ENCODE measurements at places on chromosomes 1 and 21.

- DNase-seq = no peak
These were observed 244.4 kb downstream of the KAZN start for GRCh38 chr1:14842891-14843290.

- no peak for DNase-seq
These were observed 212.9 kb downstream of the DNM3 start for GRCh38 chr1:172054172-172054571.

DNA sequence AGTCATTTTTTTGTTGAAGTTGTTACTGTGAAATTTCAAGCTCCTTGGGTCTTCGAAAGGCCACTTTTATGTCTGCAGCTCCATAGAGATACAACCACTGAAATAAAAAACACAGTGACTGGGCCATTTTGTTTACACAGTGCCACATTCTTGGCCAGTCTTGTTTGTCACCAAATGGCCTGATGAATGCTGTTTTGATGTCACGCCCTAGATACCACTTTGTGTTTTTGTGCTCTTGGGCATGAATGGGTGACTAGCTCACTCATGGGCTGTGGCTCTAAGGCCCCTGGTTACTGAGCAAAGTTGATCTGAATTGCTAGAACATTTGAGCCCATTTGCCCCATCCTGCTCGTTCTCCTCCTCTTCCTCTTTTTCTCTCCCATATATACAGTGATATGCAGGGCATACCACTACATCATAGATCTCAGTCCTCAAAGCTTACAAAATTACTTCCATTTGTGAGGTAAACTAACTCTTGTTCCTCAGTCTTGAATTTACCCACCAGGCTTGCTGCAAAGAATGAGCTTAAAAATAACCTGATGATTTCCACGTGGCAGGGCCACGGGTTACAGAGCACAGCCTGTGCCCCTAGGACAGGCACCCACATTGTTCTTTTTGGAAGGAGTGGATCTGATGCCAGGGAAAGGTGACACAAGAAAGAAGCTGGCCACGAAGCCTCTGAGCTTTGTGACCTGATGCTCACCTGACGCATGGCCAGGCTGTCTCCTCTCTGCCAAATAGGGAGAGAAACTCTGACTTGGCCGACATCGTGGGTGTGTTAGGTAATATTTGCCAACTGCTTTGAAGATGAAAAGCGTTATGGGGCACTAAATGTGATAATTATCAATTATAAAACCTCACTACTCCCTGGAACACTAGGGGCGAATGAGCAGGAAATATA lies 92.4 kb downstream of the RUNX1 start:
- DNase-seq = no peak

DNA sequence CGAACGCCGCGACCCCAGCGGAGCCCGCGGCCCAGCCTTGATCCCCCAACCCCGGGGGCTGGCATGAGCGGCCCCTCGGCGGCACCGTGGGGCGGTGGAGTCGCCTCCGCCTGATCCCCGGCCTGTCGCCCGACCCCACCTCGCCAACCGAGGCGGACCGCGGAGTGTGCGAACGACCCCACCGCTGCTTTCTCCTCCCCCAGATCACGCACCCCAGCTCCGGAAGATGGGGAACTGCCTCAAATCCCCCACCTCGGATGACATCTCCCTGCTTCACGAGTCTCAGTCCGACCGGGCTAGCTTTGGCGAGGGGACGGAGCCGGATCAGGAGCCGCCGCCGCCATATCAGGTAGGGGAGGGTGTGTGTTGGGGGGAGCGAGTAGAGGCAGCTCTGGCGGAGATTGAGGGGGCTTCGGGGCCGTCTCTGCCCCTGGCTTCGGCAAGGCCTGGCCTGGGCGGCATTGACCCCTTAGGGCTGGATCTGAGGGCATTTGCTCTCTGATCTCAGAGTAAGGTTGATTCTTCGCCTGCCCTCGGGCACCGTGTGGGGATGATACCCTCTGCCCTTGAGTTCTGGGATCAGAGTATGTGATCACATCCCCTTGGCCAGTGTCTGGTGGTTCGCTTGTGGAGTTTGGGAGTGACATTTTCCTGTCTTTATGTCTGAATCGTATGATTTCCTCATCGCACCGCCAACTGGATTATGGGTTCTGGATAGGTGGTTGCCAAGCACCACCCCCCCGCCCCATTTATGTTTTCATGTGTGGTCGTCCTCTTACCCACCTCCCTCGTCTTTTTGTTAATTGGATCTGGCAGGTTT lies 668 bp downstream of the RNF11 start:
- peak; percentile 43 for DNase-seq

DNA sequence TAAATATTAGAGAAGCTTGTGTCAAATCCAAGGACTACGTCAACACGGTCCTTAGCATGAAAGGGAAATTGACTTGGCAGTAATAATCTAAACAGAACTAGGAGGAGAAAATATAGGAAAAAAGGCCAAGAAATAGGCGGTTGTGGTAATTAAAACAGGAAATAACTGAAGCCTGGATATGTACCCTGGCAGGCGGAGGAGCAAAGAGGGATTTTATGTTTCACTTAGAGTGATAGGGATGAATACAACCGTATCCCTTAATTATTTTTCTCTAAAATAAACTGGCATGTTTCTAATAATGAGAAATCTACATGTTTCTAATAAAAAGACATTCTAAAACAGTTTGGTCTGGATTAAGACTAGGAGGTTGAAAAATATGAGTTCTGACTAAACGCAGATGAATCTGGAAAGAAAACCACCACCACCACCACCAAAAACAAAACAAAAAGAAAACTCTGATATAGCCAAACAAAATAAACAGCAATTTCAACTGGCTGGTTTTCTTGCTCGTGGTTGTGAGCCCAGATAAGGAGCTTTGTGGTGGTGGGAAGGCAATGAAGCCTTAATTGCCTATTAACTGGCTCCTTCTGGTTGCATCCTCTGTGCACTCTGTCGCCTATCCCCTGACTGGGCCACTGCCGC lies 334.2 kb upstream of the SNX7 start:
- no peak for DNase-seq

DNA sequence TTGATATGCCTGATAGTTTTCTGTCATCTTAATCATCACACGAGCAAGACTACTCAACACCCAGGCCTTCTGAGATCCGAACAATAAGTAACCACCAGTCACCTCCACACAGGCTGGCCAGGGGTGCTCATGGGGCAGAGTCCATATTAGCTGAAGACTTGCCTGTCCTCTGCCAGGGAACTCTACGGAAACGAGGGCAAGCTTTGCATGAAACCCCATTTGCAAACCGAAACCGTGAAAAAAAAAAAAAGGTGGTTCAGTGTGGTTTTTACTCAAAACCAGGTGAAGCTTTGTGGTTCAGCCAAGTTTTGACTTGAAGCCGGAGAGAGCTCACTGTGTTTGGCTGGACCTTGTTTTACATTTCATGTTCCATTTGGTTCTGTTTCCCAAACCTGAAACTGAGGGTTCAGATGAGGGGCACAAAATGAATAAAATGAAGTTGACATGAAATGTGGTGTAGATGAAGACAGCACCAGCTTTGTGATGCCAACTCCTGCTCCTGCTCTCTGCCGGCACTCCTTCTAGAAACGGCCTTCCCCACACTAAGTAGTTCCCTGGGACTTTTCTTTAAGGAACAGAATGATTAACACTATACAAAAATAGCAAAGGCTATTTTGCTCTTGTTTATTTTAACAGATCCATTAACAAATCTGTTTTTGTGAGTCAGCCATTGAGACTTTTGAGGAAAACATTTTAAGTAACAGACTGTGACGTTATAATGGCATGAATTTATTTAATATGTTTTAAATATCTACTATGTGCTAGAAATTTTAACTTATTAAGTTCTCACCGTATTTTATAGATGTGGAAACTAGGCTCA lies 74.7 kb downstream of the RUNX1 start:
- DNase-seq = peak; percentile 79

- DNase-seq = no peak
These were observed 114.2 kb downstream of the DAB1 start for GRCh38 chr1:57309630-57310029.

GRCh38 chr1:206421616-206422340 lies 48.5 kb upstream of the IKBKE start:
- no peak for DNase-seq
